ENCODE measurements at places on chromosomes 5 and 9. TPM values are rescaled to one million over a fixed set of nuclear protein-coding genes. Genes with fewer than 3 reads are reported as not detected.
A peak's percentile ranks its signal among the peaks of the same experiment; 100 is the strongest.

DNA sequence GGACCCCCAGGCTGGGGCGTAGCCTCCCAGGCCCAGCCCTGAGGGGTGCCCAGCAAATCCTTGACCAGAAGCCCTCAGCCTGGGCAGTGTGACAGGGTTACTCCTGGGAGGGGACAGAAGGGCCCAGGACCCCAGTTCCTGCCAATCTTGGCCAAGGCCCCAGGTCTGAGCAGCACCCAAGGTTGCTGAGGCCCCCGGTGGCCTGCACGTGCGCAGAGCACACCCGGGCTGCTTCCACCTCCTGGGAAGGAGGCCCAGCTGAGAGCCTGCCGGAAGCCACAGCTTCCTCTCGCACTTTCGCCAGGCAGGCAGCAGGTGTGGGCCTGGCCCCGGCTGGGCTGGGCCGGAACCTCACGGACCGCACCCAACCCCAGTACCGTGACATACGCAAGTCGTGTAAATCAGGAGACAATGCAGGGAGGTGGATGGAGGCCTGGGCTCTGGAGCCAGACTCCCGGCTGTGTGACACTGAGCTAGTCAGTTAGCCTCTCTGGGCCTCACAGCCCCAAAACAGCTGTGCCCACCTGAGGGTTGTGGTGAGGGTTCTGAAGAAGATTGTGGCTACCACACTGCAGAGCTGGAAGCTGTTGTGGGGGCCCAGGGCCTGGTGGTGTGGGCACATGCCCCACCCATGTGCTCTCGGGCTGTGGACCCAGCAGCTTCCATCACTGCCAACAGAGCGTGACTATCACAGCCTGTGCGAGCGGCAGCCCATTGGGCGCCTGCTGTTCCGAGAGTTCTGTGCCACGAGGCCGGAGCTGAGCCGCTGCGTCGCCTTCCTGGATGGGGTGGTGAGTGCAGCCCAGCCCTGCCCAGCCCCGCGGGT is 5.1 kb downstream of the GRK6 start:
- no peak overlapping the region for H3K27ac ChIP-seq
- peaks cover 15% of the 10 kb centered on the region for H3K36me3 ChIP-seq
- no peak overlapping the region for H3K4me3 ChIP-seq
- peaks cover 15% of the 10 kb centered on the region for H3K4me1 ChIP-seq
- no peaks in the 10 kb centered on the region for H3K27me3 ChIP-seq

GRCh38 chr5:128491291-128491690 is 46.8 kb downstream of the FBN2 start:
- DNase-seq, result no peak
- peaks cover 60% of the 10 kb centered on the region for H3K4me1 ChIP-seq
- H3K27ac ChIP-seq, result peak overlapping the region; percentile 76
- no peak overlapping the region for H3K4me3 ChIP-seq

- peaks cover 14% of the 10 kb centered on the region for H3K4me1 ChIP-seq
- H3K27me3 ChIP-seq, result no peaks in the 10 kb centered on the region
- no peak for DNase-seq
- H3K27ac ChIP-seq, result no peak overlapping the region
- H3K36me3 ChIP-seq, result peaks cover 1% of the 10 kb centered on the region
These were observed 86.0 kb upstream of the FER start for GRCh38 chr5:108661590-108662219.

DNA sequence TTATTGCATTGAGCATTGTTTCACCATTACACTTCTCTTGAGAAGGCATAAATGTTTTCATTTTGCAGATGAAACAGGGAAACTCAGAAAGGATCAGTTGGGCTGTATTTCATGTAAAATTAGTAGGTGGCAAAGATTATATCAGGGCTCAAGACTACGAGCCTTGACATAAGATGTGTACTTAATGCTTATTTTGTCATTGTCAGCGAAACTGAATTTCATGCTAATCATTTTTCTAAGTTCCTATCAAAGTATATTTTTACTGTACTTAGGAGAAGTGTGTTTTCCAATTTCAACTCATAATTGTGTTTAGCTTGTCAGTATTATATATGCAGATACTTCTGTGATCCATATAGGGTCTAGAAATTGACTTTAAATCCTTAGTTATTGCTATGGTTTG is 123.8 kb downstream of the FBXL7 start:
- no peak for DNase-seq
- H3K27ac ChIP-seq, result no peak overlapping the region
- H3K4me3 ChIP-seq, result no peak overlapping the region
- H3K27me3 ChIP-seq, result no peaks in the 10 kb centered on the region

DNA sequence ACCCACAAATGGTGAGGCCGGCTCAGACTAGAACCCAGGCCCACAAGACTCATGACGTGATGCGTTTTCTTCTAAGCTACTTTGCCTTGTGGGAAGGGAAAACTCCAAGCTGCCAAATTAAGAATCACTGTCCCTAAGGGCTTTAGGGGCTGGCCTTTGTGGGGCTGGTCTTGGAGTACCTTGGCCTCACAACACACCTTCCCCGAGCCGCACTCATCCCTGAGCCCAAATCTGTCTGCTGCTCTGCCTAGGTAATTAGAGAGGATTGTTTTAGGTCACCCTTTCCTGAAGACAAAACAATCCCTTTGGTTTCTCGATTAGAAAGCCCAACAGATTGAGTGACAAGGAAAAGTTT is 137.3 kb downstream of the SEMA6A start:
- H3K27me3 ChIP-seq, result no peaks in the 10 kb centered on the region
- H3K27ac ChIP-seq, result no peak overlapping the region
- no peaks in the 10 kb centered on the region for H3K4me1 ChIP-seq
- no peak for DNase-seq
- no peaks in the 10 kb centered on the region for H3K36me3 ChIP-seq
- H3K4me3 ChIP-seq, result no peak overlapping the region

DNA sequence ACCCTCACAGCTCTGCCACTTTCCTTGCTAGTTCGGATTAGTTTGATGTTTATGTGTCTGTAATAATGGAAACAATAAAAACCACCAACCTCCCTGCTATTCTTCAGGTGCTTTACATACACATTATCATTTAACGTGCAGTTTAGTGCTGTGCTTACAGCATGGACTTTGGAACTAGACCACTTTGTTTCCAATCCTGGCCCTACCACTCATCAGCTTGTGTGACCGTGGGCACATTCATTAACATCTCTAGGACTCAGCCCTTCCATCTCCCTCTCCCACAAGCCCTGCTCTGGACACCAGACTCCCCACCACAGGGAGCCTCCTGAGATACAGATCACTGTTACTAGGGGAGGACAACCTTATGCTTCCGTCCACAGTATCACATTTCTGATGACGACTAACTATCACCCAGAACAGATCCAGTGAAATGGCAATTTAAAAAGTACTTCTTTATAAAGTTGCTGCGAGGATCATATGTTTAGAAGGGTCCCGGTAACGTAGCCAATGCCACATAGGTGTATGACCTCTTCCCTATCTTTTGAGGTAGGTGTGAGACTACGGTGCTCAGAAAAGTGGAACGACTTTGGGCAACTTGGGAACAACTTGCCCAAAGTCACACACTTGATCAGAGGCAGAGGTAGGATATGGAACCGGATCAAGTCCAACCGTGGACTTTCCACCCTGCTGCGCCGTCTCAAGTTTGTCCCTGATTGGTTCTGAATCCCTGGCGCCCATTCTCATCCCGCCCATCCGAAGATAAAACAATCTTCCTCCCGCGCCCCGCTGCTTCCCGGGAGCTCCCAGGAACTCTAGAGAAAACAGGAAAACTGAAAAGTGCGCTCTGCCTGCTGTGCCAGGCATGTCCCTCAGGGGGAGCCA is 132.4 kb upstream of the NIPBL start:
- peak overlapping the region; percentile 6 for H3K27ac ChIP-seq
- no peaks in the 10 kb centered on the region for H3K36me3 ChIP-seq
- H3K27me3 ChIP-seq, result peaks cover 35% of the 10 kb centered on the region
- H3K4me3 ChIP-seq, result peak overlapping the region; percentile 83
- DNase-seq, result no peak

DNA sequence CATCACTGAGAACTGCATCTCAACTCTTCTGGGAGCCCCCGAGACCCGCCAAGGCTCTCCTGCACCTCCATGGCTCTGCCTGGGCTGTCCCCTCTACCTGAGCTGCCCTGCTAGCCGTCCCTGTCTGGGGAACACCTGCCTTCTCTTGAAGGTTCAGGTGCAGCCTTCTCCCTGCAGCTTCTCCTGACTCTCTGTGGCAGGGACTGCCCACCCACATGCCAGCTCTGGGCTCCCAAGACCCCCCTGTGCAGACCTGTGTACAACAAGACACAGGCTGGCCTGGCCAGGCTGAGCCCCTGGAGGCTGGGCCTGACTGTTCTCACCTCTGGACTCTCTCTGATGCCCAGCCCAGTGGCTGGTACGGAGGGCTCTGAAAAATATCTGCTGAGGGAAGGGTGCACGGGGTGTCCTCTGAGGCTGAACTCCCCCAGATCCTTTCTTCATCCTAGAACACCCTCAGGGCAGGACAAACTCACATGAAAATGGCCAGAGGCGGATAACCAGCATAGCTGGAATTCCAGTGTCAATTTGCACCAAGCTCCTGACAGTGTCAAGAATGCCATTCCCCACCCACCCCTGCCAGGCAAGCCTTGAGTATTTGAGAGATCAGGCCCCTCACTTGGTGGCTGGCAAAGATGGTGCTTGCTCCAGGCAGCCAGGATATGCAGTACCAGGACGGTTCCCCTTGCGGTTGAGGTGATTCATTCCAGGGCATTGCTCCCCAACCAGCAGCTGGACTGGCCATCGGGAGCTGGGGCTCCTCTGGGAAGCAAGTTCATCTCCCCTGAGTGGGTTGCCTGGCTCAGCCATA is 40.9 kb upstream of the SLC25A51 start:
- H3K36me3 ChIP-seq, result peaks cover 7% of the 10 kb centered on the region
- H3K27me3 ChIP-seq, result no peaks in the 10 kb centered on the region
- peaks cover 58% of the 10 kb centered on the region for H3K4me1 ChIP-seq
- H3K27ac ChIP-seq, result peak overlapping the region; percentile 91
- no peak for DNase-seq

BTNL8 gene
- total RNA-seq, result not detected

All from osteocyte (in vitro differentiated cells).